ENCODE measurements at places on chromosomes 11 and 22.

DNA sequence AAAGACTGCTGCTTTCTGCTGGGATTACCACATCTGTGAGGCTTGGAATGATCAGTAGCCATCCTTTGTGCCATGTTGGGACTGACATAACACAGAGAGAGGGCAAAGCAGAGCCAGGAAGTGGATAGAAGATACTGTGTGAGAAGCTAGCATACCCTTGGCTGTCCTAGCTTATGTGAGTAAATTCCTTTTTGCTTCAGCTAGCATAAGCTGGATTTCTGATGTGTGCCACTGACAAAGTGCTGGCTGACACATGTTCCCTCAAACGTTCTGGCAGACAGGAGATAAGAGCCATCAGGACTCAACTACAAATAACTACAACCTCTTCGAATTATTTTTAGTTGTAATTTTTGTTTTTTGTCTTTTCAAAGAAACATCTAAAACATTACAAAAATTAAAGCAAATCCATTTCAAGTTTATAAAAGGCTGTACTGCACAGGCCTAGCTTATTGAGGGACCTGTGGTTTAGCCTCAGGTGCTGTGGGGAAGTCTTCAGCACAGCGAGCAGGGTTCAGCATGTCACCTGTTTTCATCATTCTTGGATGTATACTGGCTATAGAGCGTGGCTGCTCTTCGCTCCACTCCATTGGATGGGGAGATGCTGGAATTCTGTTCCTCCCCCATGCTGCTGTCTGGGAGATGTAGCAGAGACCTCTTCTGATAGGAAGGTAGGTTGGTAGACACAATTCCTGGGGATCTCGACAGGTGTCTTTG is 120.9 kb downstream of the SWAP70 start:
- no peak for DNase-seq

- DNase-seq: no peak
These were observed 3.7 kb downstream of the RNH1 start for GRCh38 chr11:503179-503981.

DNA sequence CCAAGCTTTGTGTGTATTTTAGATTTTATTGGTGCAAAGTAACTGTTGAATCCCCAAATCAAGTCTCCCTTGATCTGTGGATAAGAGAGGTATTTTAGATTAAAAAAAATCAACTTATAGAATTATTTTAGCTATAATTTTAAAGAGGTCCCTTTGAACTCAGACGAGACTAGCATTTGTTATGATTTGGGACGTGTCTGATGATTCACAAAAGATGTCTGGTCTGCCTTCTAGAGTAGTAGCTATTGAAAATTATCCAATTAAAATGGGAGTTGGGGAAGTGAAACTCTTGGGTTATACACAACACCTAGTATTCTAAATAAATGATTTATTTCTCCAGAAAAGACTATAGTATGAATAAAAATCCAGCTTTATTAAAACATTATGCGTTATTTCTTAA is 227.9 kb upstream of the GRIA4 start:
- no peak for DNase-seq

GRCh38 chr22:45268167-45268957 is 16.4 kb upstream of the UPK3A start:
- DNase-seq: no peak

- DNase-seq: no peak
These were observed 84.3 kb downstream of the SNX19 start for GRCh38 chr11:130831976-130832375.

- DNase-seq: no peak
These were observed 29.2 kb upstream of the PPARA start for GRCh38 chr22:46121079-46121478.

- DNase-seq: no peak
These were observed 6.5 kb upstream of the RBM14 start for GRCh38 chr11:66609721-66610617.

DNA sequence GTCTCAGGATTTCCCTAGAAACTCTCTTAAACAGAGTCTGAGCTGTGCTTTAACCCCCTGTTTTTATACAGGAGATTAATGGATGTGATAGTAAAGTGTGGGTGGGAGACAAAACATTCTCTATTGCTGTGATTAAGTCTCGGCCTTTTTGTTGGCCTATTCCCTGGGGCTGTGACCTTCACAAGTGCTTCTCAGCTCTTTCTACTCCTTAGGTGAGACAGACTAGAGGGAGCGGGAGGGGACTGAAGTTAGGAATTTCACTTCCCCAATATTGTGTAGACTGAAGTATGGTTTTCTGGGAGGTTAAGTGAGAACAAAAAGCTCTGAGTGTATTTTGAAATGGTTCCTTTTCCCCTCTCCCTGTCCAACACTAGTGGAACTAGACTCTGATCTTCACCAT is 29.8 kb upstream of the OR8B8 start:
- DNase-seq: no peak

Measured in brain microvascular endothelial cell (primary cell).